ENCODE measurements at places on chromosomes 2 and 18. TPM values are rescaled to one million over a fixed set of nuclear protein-coding genes. Genes with fewer than 3 reads are reported as not detected.

TTLL4 gene
- 22.3 TPM for total RNA-seq

DNA sequence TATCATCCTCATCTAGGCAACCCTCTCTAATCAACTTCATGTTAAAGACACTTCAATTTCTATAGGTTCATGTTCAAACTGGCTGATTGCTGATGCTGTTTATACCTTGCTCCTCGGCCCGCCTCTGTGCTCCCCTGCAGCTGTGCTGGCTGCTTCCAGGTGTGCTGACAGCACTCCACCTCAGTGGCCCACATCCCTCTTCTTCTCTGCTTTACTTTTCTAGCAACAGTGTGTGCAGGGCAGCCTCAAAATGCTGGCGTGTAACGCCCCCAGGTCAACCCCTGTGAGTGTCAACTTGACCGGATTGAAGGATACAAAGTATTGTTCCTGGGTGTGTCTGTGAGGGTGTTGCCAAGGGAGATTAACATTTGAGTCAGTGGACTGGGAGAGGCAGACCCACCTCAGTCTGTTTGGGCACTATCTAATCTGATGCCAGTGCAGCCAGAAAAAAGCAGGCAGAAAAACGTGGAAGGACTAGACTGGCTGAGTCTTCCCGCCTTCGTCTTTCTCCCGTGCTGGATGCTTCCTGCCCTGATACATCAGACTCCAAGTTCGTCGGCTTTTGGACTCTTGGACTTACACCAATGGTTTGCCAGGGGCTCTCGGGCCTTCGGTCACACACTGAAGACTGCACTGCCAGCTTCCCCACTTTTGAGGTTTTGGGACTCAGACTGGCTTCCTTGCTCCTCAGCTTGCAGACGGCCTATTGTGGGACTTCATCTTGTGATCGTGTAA is 94.7 kb downstream of the COL6A3 start:
- DNase-seq = no peak

- DNase-seq = no peak
Measured at GRCh38 chr2:85734942-85735608, 18.7 kb upstream of the ATOH8 start.

DNA sequence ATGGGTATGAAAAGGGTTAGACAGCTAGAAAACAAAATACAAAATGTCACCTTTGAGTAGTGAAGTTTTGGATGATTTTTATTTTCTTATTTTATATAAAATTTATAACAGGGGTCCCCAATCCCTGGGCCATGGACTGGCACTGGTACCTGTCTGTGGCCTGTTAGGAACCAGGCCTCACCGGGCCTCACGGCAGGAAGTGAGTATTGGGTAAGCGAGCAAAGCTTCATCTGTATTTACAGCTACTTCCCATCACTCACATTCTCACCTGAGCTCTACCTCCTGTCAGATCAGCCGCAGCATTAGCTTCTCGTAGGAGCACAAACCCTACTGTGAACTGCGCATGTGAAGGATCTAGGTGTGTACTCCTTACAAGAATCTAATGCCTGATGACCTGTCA is 202.8 kb upstream of the TWIST2 start:
- DNase-seq = no peak
